GM18507 (cell line): ENCODE measurements at places on chromosomes 5 and 9.
A peak's percentile ranks its signal among the peaks of the same experiment; 100 is the strongest.

GRCh38 chr5:96329886-96330529, 103.0 kb downstream of the PCSK1 start:
- no peak for DNase-seq

DNA sequence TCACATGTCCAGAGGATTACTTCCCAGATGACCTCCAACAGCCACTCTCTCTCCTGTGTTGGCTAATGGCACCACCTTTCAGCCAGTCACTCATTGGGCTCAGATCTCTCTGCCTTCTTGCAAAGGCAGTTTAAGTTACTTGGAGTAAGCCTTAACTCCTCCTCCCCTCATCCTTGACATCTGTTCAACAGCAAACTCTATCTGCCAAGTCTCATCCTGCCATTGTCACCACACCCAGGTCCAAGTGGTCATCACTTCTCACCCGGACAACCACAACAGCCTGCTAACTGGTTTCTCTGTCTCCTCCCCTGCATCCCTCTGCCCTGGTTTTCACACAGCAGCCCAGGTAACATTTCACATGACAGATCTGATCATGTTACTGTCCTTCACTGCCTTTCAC, 58.5 kb downstream of the DCP2 start:
- DNase-seq = no peak

- no peak for DNase-seq
Measured at GRCh38 chr9:88173378-88173999, 35.2 kb upstream of the SPATA31C2 start.

DNA sequence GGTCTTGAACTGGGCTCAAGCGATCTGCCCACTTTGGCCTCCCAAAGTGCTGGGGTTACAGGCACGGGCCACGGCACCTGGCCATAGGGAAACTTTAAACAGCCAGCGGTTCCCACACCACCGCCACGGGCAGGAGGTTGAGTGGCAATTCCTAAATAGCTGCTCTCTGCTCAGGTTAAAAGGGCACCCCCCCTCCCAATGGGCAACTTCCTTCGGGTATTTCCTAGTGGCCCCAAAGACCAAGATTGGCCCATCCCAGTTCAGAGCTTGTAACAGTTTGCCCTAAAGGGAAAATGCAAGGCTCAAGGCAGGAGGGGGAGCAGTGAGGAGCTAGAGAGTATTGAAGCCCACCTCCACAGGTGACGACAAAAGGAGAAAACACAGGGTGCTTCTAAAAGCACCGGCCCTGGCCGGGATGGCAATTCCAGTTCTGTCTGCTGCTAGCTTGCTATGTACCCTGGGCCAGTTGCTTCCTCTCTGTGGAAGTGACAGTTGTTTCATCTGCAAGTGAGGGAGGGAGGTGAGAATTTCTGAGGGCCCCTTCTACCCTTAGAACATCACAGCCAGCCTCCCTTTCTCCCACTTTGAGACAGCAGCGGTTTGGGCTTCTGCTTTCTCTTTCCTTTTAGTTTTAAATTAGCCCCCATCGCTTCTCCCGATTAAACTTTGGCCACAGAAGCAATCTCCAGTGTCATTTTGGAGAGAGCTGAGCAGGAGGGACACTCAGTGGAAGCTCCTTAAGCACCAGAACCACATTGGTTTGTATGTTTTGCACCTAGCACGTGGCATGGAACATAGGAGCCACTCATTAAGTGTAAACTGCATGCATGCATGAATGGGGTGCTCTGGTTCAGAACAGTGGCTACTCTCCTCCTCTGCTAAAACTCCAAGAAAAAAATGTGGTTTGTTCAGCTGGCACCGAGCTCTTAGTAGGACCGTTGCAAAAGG, 17.3 kb upstream of the TNIP1 start:
- no peak for DNase-seq

DNA sequence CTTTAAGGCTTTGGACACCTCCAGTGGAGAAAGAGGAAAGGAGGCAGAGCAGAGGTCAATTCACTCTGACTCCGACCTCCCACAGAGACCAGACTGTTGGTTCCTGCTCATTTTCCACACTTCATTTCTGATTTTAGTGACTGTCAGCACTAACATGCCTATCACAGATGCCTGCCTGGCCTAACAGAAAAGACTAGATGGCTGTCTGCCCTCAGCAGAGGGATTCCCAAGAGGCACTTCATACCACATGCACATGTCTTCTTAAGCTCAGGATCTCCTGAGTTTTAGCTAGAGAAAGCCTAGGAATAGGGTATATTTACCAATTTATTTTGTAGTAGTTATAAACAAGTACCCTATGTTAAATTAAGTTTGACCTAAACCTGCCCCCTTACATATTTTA, 336.0 kb downstream of the ENC1 start:
- no peak for DNase-seq

DNA sequence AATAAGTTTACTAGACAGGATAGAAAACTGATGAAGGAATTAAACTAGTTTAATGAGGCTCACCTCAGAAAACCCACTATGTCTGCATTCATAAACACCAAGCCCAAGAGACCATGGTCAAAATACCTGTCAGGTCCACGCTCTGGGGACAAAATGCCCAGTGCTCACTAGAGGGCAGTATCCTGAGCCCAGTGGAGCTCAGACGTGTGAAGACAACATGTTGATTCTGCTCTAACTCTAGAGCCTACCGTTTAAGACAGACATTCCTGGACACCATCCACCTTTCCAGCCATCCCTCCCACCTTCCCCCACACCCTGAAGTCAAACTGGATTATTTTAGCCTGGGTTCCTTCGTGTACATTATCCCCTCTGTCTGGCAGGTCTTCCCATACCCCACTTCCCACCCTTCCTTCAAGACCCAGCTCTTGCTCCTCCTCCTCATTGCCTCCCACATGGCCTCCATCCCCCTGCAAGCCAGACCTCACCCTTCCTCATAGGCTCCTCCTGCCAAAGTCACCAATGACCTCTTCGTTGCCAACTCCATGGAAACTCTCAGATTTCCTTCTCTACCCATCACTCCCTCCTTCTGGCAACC, 142.3 kb upstream of the FSTL4 start:
- DNase-seq = peak; percentile 22

GRCh38 chr5:92908952-92909601, 671.9 kb downstream of the NR2F1-AS1 start:
- DNase-seq = no peak

GRCh38 chr5:14071433-14071832, 71.7 kb upstream of the TRIO start:
- no peak for DNase-seq

DNA sequence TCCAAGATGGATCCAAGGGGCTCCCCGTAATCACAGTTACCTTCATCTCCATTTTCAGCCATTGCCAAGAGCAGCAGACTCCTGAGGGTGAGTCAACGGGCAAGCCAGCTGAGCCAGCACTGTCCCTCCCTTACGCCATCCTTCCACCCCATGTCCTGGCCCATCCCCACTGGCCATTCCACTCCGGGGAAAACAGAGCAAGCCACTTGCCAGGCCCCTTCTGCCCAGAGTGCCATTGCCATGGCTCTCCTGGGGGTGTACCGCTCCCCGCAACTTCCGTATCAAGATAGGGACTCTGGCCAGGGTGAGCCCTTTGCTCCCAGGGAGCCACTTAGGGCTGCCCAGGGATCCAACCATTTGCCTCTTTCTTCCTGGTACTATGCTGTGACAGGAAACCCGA, 48.9 kb upstream of the CDKN2AIPNL start:
- no peak for DNase-seq

GRCh38 chr5:10724781-10725507, 36.1 kb downstream of the DAP start:
- DNase-seq = no peak

GRCh38 chr9:83981126-83981871, 694 bp downstream of the RMI1 start:
- DNase-seq = no peak

- DNase-seq = no peak
Measured at GRCh38 chr9:88197781-88198340, 59.6 kb upstream of the SPATA31C2 start.

GRCh38 chr5:121415270-121415669, 436.4 kb upstream of the FTMT start:
- no peak for DNase-seq

- no peak for DNase-seq
Measured at GRCh38 chr5:38258319-38259061, at the start of gene EGFLAM. TSS of gene EGFLAM (plus strand) at chr5:38258559. CDS start at chr5:38258755, 196 bp downstream.

DNA sequence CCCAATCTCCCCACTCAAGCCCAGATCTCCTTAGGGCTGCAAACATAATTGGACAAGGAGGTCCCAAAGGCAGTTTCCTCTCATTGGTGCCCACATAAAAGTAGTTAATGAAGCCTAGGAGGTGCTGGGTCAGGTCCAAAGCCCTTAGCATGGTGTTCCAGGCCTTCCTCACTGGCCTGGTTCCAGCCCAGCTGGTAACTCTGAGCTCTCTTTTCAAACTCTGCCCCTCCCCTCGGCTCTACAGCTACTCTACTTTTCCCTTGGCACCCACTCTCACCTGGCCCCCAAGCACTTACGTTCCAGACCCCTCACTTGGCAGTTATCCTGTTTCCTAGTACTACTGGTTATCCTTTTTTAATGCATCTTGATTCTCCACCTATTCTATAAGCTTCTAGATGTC, 9.9 kb downstream of the SEPTIN8 start:
- no peak for DNase-seq

DNA sequence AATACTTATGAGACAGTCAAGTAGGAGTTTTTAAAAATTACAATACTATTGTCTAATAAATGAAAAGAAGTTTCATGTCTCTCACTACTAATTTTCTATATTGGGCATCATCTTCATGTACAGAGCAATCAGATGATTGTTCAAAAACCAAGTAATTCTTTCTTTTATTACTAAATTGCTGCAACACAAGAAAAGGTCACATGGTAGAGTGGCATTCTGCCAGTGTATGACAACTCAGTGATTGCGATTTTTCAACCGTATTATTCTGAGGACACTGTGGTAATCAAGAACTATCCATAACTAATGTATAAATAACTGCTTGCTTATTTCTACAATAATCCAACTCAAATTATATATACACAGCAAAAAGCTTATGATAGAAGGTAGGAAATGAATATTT, 96.7 kb upstream of the GRHPR start:
- no peak for DNase-seq

- DNase-seq = no peak
Measured at GRCh38 chr9:27441741-27442070, 82.4 kb upstream of the IFNK start.

- no peak for DNase-seq
Measured at GRCh38 chr5:4845221-4845620, 294.9 kb upstream of the ADAMTS16 start.

DNA sequence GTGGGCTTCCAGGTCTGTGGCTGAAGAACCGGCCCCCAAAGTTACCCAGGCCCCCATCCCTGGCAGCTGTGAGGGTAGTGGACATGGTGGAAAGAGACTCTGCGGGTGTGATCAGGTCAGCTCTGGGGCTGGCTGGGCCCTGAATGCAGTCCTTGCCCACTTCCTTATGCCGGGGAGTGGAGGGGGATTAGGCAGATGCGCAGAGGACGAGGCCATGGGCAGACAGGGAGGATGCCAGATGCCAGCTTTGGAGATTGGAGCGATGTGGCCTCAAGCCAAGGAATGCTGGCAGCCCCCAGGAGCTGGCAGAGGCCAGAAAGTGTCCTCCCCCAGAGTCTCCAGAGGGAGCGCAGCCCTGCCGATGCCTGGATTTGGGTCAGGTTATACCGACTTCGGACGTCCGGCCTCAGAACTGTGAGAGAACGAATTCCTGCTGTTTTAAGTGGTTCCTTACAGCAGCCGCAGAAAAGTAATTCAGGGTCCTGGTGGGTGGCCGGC, 69.8 kb downstream of the ADAMTS2 start:
- no peak for DNase-seq

GRCh38 chr9:98383758-98384157, 128.3 kb upstream of the TBC1D2 start:
- DNase-seq = no peak

GRCh38 chr5:143605403-143606005, 202.0 kb upstream of the NR3C1 start:
- no peak for DNase-seq

DNA sequence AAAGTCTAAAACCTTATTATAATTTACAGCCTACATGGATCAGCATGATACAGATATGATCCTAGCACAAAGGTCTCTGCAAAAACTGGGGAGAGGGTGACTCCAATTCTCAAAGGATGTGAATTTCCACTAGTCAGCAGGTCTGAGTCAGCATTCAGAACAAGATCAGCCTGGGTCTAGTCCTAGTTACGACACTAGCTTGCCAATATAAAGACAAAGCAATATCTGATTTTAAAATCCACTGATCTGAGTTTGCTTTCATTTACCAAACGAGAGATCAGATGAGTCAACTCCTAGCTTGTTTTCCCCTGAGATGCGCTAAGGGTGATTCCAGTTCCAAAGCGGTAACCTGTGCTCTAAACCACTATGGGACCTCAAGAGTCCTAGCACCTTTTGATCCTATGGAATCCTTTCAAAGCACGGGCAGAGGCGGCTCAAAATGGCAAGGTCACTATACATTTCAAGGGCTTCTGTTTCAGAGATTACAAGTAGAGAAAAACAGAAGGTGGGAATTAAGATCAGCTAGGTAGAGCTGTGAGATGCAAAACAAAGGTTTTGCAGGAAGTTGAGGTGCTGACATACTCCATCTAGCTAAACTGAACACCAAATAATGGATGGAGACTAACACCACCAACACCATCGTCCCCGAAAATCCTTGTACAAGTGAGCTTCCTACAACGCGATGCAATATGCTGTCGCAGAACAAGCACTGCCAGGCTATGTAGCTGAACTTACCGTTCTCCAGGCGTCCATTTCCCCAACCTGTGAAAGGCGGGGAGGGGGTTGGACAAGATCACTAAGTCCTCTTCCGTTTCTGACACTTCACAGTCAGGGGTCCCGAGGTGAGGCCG, 906 bp downstream of the SLC25A51 start:
- no peak for DNase-seq

DNA sequence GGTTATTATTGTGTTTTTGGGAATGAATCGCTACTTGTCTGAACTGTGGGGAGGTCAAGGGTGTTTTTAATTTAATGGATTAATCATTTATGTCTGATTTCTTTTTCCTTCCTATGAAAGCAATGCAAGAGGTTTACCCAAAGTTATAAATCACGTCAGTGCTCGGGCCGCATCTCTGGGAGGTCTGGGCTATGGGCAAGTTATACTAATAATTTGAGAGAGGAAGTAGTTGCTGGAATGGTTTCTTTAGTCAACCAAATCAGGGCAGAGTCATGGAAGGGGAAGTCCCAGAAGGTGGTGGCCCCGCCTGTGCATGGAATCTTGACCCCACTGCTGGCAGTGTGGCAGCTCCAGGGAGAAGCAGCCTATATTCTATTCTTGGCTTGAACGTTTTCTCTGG, 180.2 kb downstream of the HSPA4 start:
- no peak for DNase-seq

DNA sequence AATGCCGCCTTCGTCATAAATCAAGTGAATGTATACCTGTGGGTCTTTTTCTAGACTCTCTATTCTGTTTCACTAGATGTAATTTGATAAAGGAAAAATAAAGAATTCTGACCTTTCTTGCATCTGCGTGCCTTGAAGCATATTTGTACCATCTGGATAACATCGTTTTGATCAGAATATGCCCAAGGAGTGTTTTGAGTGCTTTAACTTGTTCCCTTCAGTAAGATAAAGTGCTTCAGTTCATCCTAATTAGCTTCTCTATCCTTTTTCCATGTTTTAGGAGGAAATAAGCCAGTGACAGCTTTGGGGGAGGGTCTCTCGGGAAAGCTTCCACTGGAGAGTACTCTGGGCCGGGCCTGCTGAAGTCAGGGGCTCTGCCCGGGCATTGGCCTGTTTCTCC, 113.5 kb upstream of the DAP start:
- no peak for DNase-seq
